CD4-positive, alpha-beta T cell treated with Interleukin-4 for 1 hour (primary cell): ENCODE measurements at places on chromosomes 4 and X.

- DNase-seq, result no peak
These were observed 623.6 kb downstream of the STIM2 start for GRCh38 chr4:27484216-27484615.

GRCh38 chrX:4253092-4253491 lies 539.6 kb upstream of the PRKX start:
- no peak for DNase-seq

GRCh38 chr4:87553182-87553581 lies 24.0 kb upstream of the SPARCL1 start:
- no peak for DNase-seq

GRCh38 chrX:63959975-63960374 lies 175.0 kb upstream of the ARHGEF9 start:
- no peak for DNase-seq

DNA sequence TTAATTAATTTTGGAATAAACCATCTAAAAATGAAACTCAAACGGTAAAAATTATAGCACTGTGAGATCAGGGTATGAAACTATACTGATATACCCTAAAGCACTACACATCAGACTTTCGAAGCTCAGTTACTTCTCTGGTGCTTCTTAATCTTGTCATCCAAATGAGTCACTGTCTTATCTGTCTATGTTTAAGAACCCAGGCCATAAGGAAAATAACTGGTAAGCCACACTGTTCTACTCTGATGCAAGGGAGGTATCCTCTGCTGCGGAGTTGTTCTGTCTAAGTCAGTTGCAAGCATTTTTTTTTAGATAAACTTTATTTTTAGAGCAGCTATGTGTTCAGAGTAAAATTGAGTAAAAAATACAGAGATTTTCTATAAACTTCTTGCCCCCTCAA lies 830.8 kb upstream of the POU3F4 start:
- no peak for DNase-seq

GRCh38 chr4:94488670-94489069 lies 36.9 kb downstream of the PDLIM5 start:
- DNase-seq, result no peak

DNA sequence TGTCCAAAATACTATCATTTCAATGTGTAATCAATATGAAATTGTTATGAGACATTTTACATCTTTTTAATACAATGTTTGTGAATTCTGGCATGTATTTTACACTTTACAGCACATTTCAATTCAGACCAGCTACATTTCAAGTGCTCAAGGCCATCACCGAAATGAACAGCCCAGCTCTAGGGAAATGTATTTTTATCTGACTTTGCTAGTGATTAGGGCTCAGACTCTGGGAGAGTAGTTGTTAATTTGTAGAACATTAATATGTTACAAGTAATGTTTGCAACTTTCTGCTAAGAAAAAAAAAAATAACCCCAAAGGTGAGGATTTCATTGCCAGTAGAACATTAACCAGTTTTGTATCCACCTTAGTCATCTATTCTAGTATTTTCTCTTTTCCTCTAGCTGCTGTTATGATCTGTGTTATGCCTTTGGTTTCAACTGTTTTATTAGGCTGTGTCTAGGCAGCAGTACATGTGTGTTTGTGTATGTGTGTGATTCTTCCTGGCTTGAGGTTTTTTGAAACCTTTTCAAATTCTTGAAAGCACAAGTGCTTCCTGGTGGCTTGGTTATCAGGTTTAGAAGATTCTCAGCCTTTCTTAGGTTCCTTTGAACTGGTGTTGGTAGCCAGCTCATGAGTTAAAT lies 125.9 kb downstream of the NSUN7 start:
- no peak for DNase-seq

DNA sequence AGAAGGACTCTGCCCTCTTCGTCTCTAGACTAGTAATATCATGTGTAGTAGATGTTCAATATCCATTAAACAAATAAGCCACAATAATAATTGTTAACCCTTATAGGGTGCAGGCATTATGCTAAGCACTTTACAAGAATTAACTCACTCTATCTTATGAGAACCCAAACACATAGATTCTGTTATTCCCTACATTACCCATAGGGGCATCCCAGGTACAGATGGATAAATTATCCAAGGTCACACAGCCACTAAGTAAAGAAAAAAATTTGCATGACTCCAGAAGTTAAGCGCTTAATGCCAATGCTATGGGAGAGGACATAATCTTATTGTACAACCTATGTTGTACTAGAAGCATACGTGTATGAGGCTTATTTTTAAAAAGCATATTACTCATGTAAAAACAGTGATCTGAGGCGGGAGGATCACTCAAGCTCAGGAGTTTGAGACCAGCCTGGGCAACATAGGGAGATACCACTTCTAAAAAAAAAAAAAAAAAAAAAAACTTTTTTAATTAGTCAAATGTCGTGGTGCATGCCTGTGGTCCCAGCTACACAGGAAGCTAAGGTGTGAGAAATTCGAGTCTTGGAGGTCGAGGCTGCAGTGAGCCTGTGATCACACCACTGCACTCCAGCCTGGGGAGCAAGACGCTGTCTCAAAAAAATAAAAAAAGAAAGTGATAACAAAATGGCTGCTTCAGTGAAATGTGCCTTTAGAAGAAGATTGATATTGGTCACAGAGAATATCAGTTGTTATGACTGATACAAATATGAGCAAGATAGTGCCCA lies 13.6 kb downstream of the LDB2 start:
- peak; percentile 14 for DNase-seq

GRCh38 chrX:132648895-132649294 lies 160.1 kb upstream of the MBNL3 start:
- no peak for DNase-seq

GRCh38 chr4:176437756-176438155 lies 118.0 kb downstream of the SPCS3 start:
- DNase-seq, result no peak

GRCh38 chr4:98994474-98995182 lies 893 bp upstream of the METAP1 start:
- DNase-seq, result no peak

GRCh38 chr4:171875291-171875690 lies 62.1 kb downstream of the GALNTL6 start:
- DNase-seq, result no peak

DNA sequence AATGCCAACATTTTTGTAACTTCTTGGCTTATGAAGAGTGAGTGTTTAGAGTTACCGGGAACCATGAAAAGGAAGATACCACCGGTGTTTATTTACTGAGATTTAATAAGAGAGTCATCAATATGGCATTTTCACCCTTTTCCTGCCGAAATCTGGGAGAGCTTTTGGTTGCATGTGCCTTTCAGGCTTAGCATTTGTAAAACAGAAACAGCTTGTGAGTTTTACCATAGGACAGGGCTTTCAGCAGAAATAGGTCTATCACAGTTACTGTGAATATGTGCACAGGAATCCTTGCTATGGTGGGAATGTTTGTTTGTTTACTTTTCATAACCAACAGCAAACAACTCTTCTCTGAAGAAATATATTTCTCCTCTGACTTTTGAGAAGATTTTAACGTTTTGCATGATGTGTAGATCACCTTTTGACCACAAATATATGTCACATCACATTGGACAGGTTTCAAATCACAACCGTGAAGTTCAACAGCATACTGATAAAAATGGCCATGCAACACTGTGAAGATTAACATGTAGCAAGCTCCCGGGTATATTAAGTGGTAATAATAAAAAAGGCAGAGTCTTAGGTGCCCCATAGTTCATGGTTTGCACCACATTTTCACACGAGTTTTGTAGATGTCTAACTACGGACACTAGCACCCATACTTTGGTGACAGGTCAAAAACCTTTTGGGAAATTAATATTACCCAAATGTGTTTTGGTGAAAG lies 21.3 kb downstream of the ARHGAP24 start:
- no peak for DNase-seq

DNA sequence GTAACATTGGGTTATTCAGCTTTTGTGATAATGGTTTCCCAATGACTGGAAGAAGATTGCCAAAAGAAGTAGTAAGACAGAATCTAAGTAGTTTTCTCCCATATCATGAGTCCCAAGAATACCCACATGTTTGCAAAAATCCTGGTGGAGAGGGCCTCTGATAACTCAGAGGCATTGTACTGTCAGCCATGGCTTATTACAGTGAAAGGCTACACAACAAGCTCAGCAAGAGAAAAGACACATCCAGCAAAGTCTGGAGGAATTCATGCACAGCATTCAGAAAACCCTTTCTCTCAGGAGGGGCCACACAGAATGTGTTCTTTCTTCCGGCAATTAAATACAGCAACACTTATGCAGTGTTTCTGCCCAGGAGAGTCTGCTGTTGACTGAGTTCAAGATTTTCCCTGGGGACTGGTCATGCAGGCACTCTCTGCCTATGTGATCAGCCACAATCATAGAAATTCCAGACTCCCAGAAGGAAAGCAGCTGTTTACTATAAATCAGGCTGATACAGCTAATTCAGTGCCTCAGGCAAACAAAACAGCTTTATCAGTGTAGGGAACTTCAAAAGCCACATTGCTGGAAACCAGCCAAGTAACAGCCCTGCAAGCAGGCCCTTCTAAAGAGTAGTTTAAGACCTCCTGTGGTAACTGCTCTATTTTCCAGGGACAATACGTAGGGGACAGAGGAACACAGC lies 937.1 kb downstream of the CCSER1 start:
- DNase-seq, result no peak

DNA sequence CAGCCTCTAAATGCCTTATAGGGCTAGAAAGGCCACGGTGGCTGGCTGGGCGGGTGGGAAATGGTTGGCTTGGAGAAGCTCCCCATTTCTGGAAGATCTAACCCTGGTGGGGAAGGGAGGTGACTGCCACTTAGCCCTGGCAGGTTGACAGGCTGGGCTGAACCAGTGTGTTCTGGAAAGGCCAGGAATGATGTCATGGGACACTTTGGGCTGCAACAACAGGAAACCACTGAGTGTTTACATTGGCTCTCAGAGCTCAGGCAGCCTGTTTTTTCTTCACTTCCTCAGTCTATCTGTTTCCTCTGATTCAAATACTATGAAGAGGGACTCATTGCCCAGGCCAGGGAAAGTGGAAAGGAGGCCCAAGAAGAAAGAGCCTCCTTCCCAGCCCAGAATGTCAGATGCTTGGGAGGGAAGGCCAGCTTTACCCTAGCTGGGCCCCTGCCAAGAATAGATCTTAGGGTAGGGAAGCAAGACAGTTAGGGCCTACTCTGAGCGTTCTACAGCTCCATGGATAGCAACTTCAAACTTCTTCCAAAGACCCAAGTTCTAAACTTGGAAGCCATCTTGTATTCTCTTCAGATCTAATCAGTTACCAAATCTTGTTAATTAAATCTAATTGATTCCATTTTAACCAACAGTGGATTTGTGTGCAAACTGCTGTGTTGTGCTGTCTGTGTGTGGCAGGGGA lies 65.8 kb upstream of the MSN start:
- DNase-seq, result peak; percentile 69

- DNase-seq, result no peak
These were observed 184.4 kb downstream of the CAMK2D start for GRCh38 chr4:113576947-113577678.

DNA sequence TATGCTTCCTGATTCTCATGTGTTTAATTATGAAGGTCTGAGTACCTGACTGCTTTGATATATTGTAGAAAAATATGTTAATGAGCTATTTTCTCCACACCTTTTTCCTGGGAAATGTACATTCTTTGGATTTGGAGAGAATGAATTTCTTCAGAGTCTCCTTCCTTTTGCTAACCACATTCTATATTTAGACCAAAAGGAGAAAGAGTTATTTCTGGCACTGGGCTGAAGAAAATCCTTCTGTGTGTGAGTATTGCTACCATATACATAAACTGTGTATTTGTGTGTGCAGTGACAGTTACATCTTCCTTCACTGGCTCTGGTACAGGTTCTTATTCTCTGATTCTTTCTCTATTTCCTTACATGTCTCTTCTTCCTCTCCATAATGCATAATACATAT lies 44.5 kb upstream of the PGRMC2 start:
- DNase-seq, result no peak

- no peak for DNase-seq
These were observed 150.6 kb downstream of the CDS1 start for GRCh38 chr4:84733343-84734033.

DNA sequence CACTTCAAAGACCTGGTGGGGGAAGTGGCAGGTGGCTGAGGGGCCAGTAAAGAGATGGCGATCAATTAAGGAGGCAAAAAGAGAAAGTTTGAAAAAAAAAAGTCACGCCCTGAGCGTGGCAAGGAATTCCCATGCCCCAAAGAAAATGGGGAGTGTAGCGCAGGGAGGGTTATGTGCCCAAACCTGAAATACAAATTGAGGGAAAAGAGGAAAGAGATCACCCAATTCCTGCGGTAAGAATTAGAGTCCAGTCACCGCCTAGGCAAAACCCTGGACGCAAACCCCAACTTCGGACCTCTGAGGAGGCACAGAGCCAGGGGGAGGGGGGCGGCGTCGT lies 595 bp downstream of the ENOX2 start:
- no peak for DNase-seq

- DNase-seq, result no peak
These were observed 25.0 kb downstream of the FLNA start for GRCh38 chrX:154349359-154349935.

GRCh38 chr4:143441678-143442077 lies 71.8 kb upstream of the SMARCA5 start:
- DNase-seq, result no peak

- DNase-seq, result no peak
These were observed 13.2 kb downstream of the SHISA3 start for GRCh38 chr4:42410446-42410845.

DNA sequence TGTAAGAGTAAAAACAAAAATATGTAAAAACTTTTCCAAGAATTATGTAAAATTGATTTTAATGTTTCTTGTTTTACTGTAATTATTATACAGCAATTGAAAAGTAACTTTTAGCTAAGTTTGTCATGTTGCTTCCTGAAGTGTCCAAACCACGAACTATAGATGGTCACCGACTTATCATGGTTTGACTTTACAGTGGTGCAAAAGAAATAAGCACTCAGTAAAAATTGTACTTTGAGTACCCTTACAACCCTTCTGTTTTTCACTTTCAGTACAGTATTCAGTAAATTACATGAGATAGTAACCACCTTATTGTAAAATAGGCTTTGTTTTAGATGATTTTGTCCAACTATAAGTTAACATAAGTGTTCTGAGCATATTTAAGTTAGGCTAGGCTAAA lies 93.8 kb downstream of the SLC10A6 start:
- no peak for DNase-seq
